ENCODE measurements at places on chromosomes 2 and 18.
A peak's percentile ranks its signal among the peaks of the same experiment; 100 is the strongest.

DNA sequence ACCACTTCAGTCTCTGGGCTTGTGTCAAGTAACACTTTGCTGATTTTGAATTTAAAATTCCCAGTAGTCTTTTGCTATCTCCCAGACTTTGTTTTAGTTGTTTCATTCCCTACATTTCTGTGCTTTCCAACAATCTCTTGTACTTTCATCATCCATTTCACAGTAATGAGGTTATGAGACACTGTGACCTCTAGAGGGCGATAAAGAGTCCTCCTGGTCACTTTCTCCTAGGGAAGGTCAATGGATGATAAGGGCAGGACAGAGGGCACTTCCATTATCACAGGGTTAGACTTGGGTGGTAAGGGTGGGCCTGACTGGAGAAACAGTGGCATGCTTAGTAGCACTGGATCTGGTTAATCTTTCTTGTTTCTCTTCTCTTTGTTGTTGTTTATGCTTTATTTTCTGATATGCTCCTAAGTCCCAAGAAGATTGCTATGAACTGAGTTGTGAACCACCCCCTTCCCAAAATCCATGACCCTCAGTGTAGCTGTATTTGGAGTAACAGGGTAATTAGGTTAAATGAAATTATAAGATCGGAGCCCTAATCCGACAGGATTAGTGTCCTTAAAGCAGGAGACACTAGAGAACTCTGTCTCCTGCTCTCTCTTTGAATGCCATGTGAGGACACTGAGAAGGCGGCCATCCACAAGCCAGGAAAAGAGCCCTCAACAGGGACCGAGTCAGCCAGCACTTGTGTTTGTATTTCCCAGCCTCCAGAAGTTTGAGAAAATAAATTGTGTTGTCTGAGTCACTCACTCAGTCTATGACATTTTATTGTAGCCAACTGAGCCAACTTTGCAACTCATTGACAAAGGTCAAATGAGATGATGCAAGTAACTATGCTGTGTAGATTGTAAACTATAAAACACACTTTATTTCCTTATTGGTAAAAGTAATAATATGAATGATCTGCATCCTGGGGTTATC is 779.2 kb downstream of the CNTNAP5 start:
- DNase-seq = peak; percentile 45

DNA sequence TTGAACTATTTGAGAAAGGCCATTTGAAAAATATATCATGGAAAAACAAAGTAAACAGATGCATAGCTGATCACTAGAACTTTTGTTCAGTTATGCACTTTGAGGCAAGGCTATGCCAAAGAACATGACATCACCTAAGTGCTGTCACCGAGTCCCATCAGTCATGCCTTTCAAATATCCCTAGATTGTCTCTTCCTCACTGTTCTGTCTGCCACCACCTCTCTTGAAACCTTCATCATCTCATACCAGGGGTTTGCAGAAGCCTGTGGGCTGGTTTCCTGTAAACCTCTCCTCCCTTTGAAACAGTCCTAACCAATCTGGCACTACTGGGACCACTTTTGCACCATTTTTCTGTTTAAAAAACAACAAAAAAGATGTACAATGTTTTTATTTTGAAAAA is 12.3 kb upstream of the RAPH1 start:
- peak; percentile 10 for DNase-seq

DNA sequence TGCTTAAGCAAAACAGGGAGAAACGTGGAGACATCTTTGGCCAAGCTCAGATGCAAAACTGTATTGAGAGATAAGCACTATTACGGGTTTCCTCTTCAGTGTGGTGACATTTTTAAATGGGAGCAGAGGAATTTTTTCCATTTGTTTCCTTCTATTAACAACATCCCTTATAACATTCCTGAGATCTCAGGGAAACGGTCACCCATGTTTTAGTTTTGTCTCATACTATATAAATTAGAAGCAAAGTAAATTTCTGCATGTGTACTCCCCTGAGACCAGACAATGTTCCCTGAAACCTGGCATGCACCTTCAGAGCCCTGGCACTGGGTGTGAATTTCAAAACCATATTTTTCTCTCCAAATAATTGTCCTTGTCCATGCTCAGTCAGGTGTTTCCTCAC is 57.6 kb upstream of the RNF152 start:
- no peak for DNase-seq

- no peak for DNase-seq
Observed at GRCh38 chr2:52356556-52356955, 1324.6 kb upstream of the NRXN1 start.

- no peak for DNase-seq
Observed at GRCh38 chr2:196566961-196567666, 72.4 kb upstream of the CCDC150 start.
